ENCODE measurements at places on chromosomes 1 and 21. TPM values are rescaled to one million over a fixed set of nuclear protein-coding genes. Genes with fewer than 3 reads are reported as not detected.
A peak's percentile ranks its signal among the peaks of the same experiment; 100 is the strongest.

DNA sequence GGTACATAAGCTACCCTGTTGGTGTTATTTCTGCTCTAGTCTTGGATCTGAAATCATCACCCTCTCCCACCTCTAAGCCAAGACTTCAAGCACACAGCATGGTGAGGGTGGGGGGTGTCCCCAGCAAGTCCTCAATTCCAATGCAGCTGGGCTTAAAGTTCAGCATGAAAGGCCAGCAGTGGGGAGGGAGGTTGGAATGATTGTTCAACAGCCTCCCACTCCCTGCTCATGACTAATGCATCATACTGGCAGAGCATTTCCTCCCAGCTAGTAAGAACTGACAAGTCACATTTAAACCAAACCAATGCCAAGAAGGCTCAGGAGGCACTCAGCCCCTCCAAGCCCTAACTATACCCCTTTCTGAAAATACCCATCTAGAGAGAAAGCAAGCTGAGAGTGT lies 50.1 kb downstream of the TIAM1 start:
- peak; percentile 89 for DNase-seq

DNA sequence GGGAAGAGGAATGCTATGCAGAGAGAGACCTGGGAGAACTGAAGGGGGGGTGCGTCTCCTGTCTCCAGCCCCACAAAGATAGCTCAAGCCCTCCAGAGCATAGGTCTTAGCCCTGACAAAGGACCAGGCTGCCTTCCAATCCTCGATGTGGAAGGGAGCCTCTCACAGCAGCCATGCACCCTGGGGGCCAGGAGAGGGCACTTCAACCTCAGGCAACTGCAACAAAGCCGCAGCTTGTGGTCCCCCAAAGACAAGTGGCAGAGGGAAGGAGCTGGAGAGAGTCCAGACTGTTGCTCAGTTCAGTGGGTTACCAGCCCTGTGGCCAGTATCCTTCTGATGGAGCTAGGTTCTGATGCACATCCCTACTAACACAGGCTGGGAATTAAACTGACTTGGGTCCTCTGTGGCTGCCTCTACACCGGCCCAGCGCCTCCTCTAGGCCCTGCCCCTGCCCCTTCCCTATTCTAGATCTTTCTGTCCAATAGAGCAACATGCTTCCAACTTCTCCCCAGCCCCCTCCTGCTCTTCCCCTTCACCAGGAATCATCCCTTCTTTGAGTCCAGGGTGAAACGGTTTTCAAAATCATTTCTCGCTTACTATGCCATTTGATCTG lies 100.7 kb upstream of the SPATA6 start:
- peak; percentile 34 for DNase-seq

GRCh38 chr1:150268705-150269403 lies at the start of gene APH1A:
APH1A (minus strand) TSS chr1:150269016; CDS start chr1:150268810, 206 bp downstream.
- peak; percentile 96 for DNase-seq

DNA sequence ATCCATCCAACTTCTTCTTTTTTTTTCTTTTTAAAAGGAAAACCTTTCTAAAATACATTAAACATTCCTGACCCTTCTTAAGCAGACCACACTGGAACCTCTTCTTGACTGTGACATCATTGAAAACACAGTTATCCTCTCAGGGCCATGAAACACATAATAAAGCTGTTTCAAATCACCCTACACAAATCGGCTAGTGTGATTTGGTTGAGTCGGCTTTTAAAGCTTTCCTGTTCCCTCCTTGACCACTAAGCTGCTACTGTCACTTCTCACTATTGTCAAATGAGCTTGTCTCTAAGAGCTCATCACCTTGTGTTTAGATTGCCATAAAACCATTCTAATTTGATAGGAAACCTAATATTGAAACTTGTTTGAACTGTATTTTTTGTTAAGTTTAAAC lies 5.9 kb downstream of the USP24 start:
- DNase-seq: no peak

DNA sequence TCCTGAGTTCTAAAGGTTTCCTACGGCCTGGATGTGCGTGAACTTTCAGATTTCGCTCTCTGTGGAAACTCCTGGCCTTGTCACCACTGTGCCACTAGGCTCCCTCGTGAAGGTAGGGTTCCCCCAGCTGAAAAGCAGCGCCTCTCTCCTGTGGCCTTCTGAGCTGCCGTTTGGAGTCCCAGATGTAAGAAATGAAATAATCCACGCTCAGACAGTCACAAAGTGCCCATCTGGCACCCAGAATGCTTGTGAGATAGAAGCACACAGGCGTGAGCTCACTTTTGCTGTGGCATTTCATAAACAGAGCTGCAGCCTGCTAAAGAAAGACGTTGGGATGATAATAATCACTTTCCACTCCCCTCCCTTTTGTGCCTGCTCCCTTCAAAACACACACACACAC lies 65.8 kb downstream of the LMO4 start:
- no peak for DNase-seq

- DNase-seq: no peak
These were observed 7.6 kb upstream of the CA14 start for GRCh38 chr1:150249936-150250335.

DNA sequence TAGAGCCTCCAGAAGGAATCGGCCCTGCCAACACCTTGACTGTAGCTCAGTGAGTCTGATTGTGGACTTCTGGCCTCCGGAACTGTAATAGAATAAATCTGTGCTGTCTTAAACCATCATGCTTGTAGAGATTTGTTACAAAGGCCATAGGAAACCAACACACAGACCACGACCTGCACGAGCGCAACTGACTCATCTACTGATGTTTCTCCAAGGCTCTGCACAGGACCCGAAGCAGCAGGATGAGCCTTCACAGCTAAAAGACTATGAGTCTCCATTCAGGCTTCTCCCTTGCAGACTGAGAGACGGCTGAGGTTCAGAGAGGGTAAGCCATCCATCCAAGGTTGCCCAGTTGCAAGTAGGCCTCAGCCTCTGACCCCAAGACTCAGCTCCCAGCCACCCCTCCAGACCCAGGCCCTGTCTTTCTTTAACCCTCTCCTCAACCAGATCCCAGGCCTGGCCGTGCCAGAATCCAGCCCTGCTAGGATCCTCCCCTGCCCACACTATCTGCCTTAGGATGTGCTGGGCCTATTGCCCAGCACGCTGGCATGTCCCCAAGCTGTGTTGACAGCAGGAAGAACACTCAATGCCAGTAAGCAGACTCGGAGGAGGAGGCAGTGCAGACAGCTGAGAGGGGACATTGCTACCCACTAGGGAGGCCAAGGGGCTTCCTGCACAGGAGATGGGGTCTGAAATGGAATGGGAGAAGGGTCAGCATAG lies 109.0 kb downstream of the HMGB4 start:
- DNase-seq: peak; percentile 36

DNA sequence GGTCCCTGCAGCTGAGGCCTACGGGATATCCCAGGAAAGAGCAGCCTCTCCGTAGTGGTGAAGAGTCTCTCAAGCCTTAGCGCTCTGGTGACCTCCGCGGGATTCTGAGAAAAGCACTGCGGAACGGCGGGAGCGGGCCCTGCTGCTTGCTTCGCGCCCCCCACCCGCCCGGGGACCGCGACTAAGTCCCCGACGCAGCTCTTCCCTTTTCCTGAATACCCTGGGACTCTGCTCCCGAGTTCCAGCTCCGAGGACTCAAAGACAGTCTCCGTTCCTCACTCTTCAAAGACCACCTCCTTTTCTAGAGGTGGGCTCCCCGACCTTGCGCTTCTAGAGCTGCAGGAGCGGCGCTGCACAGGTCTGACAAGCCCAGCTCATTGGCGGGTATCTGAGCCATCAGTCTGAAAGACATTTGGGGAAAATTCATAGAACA lies 3.6 kb upstream of the PRRX1 start:
- no peak for DNase-seq

GRCh38 chr1:181592255-181592859 lies 109.0 kb downstream of the CACNA1E start:
- no peak for DNase-seq

GRCh38 chr1:8815582-8816151 lies 1.8 kb downstream of the RERE start:
- peak; percentile 50 for DNase-seq

DNA sequence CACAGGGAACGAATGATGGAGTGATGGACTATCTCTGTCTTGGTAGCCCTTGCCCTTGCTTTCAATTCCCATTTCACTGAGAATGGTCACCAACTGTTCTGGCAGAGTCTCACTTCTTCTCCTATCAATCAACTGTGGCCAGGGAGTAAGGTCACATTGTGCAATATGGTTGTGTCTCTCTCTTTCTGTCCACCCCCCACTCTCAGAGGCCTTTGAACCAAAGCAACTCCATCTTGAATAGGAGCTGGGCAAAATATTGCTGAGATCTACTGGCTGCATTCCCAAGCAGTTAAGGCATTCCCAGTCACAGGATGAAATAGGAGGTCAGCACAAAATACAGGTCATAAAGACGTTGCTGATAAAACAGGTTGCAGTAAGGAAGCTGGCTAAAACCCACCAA lies 36.7 kb downstream of the NTMT2 start:
- no peak for DNase-seq

- DNase-seq: no peak
These were observed 6.5 kb downstream of the PGLYRP4 start for GRCh38 chr1:153342178-153342577.

GRCh38 chr1:50667710-50668356 lies 244.6 kb upstream of the DMRTA2 start:
- no peak for DNase-seq

The LIN28A gene
- not detected for total RNA-seq

The B3GALT2 gene
- 0.18 TPM for total RNA-seq

The TM2D1 gene
- total RNA-seq: 89.8 TPM

The VAV3 gene
- total RNA-seq: not detected

The ST6GALNAC3 gene
- 3.1 TPM for total RNA-seq

The OVAAL gene
- total RNA-seq: not detected

The UBE2U gene
- not detected for total RNA-seq

The SH2D1B gene
- total RNA-seq: under 0.01 TPM

The BARHL2 gene
- total RNA-seq: not detected
